PC-3 (cell line): ENCODE measurements at places on chromosomes 5 and 9. TPM values are rescaled to one million over a fixed set of nuclear protein-coding genes. Genes with fewer than 3 reads are reported as not detected.

The SPINK7 gene
- total RNA-seq = 0.15 TPM in 1 of 2 replicates, not detected in the other

The BNC2 gene
- 11.7 TPM in 2 replicates for total RNA-seq

- no peak for DNase-seq
Measured at GRCh38 chr9:89757776-89758528, 153.1 kb downstream of the GADD45G start.

GRCh38 chr9:89058906-89059305 lies 67.6 kb downstream of the S1PR3 start:
- DNase-seq = no peak

DNA sequence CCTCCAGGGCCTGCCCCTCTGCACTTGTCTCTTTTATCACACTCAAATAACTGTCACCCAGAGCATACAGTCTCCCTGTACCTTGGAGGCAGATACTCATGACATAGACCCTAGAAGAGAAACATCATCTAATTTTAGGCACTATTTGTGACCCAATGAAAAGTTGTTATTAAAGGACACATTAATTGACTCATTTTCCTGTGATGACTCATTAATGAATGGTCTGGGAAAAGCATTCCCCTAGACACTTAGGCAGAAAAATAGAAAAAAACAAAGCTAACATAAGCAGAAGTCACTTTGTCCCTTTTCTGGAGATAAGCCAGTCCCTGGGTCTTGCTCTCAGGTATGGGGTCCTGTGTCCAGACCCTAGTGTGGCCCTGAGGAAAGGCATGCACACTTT lies 15.0 kb downstream of the TRPC7 start:
- no peak for DNase-seq

DNA sequence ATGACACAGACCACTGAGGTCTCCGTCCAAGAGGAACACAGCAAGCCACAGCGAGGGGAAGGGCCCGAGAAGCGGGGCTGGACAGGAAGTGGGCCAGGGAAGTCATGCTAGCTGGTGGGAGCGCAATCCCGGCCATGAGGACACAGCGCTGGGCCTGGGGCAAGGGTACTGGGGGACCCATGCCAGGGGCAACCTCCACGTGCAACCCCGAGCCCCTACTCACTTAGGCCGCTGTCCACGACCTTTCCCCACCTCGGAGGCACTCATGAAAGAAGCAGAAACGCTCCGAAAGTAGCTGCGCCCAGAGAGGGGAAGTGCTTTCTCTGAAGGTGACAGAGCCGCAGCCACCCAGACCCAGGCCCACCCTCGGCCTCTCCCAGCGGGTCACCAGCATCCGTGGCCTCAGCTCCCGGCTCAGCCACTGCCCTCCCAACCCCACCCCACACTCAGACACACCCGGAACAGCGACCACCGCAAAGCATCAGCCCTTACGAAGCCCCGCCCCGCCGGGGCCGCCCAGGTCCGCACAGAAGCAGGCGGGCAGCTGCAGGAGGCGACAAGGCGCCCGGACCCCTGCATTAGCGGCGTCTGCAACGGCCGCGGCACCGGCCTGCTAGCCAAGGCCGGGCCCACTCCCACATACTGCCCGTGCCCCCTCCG lies 782 bp downstream of the BICD2 start:
- DNase-seq = no peak

GRCh38 chr9:113267911-113268566 lies 7.3 kb downstream of the CDC26 start:
- no peak for DNase-seq

DNA sequence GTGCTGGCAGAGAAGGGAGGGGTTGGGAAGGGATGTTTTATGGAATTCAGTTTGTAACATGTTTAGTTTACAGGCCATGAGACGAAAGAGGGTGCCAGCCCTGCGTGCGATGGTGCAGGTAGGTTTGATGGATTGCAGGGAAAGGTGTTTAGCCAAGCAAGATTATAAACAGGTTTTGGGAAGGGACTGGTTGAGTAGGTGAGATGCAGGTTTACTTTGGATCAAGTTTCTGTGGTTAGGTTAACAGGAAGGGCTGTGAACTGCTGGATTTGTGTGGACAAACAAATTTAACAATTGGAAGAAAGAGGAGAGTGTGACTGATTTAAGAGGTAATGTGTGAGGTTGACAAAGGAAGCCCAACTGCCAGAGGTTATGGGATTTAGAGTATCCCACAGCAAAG lies 32.6 kb upstream of the GPX3 start:
- DNase-seq = peak; percentile 48

- DNase-seq = no peak
Measured at GRCh38 chr5:116038817-116039216, 6.5 kb downstream of the ARL14EPL start.

GRCh38 chr9:127142291-127142690 lies 19.9 kb upstream of the ANGPTL2 start:
- DNase-seq = no peak
